Stimulated activated CD4-positive, alpha-beta T cell treated with anti-CD3 and anti-CD28 coated beads, Interleukin-1b, Interleukin-23, amount 100 ng/mL, for 48 hours (primary cell): ENCODE measurements at places on chromosomes 16 and 17.

GRCh38 chr16:58767581-58767980, 33.5 kb upstream of the GOT2 start:
- DNase-seq = no peak

- peak; percentile 73 for DNase-seq
Observed at GRCh38 chr17:5418858-5419355, 555 bp downstream of the NUP88 start.

- no peak for DNase-seq
Observed at GRCh38 chr16:79714440-79714839, 113.9 kb upstream of the MAF start.

GRCh38 chr17:13600475-13601321, 1.0 kb downstream of the HS3ST3A1 start:
- no peak for DNase-seq

- DNase-seq = no peak
Observed at GRCh38 chr16:85474621-85475217, 138.4 kb upstream of the GSE1 start.

GRCh38 chr16:50683689-50684374, 2.7 kb upstream of the SNX20 start:
- DNase-seq = peak; percentile 54

GRCh38 chr16:56424791-56425438, 430 bp downstream of the AMFR start:
- DNase-seq = peak; percentile 28

GRCh38 chr17:78910497-78911284, 7.7 kb upstream of the CEP295NL start:
- DNase-seq = no peak

GRCh38 chr17:78299049-78299448, 60.8 kb downstream of the SOCS3 start:
- no peak for DNase-seq

DNA sequence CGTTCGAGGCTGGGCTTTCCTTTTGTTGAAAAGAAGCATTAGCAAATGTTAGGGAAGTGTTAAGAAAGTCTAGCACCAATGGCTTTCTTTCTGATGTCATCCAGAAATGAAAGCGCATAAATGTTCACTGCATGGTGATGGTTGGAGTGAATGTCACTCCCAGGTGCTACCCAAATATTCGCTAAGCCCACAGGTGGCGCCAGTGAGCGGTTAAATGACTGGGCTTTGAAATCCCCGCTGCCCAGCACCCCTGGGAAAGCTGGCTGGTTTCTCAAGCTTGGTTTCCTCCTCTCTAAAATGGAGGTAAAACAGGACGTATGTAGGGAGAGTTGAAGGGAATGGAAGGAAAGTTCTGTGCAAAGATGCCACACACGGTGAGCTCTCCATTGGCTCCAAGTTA, 104.4 kb downstream of the IRX5 start:
- DNase-seq = peak; percentile 27

DNA sequence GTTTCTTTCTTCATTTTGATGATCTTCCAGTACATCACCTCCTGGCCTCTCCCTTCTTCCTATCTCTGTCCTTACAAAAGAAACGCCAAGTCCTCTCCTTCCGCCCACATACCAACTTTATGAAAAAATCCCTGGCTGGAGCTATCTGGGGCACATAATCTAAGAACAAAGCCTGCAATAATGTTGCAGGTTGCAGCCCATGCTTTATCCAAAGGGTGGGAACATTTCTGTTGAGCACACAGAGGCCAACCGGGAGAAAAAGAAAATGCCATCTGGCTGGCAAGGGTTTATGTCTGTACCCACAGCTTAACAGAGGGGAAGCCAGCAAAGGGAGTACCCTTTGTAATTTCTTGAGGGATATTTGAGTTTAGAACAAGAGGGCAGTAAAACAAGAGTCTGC, 409.6 kb downstream of the SOX9 start:
- no peak for DNase-seq

GRCh38 chr17:46836500-46836899, 14.9 kb upstream of the WNT9B start:
- no peak for DNase-seq

DNA sequence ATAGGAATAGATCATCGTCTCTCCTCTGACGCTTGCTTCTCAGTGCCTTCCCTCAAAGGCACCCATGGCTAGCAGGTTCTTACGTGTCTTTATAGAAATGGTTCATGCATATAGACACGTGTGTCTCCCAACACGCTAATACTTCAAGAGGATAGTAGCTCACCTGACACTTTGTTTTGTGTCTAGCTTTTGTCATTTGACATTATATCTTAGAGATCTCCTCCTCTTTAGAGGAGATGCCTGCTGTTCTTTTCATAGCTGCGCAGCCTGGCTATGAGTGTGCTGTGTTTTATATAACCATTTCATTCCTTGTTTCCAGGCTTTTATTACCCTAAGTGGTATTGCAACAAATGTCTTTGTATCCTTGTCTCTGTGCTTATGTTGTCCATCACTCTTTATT, 411.7 kb downstream of the CPPED1 start:
- DNase-seq = no peak

DNA sequence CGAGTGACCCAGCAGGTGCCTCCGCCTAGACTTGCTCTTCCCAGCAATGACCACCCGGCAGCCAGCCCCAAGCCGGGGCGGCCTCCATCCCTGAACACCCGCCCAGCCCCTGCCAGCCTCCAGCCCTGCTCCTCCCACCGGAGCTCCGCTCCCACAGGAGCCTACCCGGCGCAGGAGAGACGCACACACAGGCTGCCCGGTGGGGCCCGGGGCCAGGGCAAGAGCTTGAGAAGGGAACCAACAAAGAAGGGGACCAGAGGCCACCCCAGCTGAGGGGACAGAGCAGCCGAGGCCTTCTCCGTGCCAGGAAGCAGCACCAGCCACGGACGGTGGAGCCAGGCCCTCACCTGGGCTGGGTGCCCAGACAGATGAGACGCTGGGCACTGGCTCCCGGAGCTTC, 13.8 kb downstream of the PKD1 start:
- no peak for DNase-seq

- no peak for DNase-seq
Observed at GRCh38 chr17:78901806-78902205, 1.2 kb downstream of the CEP295NL start.

DNA sequence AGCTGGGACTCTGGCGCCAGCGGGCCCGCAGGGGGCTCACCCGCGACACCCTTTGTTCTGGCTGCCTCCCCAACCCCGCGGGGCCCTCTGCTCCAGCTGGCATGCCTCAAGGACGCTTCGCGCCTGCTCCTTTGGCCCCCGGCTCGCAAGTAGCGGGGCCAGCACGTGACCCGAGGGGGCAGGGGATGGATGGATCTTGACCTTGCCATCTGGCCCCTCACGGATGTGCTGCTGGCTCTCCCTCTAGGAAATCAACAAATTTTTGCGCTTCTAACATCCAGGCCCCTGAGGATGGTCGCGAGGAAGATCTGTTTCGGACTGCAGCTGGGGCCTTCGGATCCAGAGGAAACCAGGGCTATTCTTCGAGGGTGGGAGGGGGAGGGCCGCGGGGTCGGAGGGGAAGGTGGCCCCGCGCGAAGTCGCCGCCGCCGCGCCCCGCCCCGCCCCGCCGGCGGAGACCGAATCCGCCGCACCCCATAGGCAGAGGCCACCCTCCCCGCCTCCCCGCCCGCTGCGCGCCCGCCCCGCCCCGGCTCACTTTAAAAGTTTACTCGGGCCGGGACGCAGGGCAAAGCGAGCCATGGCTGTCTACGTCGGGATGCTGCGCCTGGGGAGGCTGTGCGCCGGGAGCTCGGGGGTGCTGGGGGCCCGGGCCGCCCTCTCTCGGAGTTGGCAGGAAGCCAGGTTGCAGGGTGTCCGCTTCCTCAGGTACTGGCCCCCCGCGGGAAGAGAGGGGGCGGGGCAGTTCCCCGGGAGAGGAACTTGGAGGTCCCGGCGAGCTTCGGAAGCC, at the start of gene ACSF2:
TSS of gene ACSF2 (plus strand) at position 537 of the 790 bp plus-strand sequence. CDS start at position 581, 44 bp downstream.
- peak; percentile 68 for DNase-seq

GRCh38 chr17:80453998-80454556, 22.3 kb downstream of the NPTX1 start:
- no peak for DNase-seq

DNA sequence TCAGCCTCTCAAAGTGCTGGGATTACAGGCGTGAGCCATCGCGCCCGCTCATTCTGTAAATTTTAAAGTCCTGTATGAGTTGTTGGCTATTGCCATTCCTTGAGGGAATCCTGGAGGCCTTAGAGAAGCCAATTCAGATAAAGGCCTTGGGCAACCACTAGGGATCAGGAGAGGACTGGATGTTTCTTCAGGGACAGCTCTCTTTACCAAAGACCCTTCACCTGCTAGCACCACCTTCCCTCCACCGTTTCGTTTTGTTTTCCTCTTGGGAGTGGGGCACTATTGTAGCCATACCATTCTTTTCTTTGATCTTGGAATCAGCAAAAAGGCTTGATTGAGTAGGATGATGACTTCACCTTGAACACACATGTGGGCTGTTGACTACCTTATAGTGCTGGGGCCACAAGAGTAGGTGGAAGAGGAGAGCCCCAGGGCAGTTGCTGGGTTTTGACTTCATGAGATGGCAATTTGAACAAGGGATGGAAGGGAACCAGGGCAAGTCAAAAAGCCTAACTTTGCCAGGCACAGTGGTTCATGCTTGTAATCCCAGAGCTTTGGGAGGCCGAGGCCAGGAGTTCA, 7.0 kb upstream of the ANKRD40CL start:
- no peak for DNase-seq

DNA sequence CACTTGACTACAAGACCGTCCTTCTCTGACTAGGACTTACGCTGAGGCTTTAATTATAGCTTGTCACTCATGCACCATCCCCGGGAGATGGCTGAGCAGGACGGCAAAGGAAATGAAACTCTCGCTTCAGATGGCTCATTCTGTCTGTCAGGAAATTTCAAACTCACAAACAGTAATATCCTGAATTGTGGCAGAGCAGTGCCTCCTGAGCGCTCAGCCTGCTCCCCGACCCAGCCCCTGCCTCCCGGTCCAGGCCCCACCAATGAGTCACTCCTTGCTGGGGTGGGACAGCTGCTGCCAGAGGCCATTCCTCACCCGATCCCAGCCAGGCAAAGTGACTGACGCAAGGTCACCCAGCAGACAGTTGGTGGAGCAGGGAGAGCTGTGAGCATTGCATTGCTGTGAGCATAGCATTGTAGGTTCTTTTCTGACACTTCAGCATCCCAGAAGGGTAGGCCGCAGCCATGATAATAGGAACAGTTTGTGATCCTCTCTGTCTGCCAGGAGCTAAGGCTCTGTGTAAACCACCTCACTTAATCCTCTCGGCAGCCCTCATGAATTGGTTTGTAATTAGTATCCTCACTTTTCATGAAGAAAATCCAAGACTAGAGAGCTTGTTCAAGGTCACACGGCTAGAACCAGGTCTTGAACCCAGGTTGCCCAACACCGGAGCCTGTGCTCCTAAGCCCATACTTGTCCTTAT, 20.9 kb downstream of the CCDC182 start:
- DNase-seq = no peak

DNA sequence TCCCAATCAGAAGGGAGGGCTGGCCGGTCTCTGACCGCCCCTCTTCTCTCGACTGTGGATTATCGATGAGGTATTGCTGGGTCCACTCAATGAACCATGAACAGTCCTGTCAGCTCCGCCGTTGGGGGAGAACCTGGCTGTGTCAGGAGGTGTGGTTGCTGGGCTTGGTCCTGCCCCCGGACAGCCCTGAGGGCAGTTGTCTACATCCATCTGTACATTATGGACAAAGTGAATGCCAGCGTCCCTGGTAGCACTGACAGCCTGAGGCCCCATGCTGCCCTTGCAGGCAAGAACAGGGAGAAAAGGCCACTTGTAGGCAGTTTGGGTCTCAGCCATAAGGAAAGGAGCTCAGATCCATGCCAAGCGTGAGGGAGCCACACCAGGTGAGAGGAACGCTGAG, 38.9 kb downstream of the ST3GAL2 start:
- no peak for DNase-seq

- no peak for DNase-seq
Observed at GRCh38 chr17:40553694-40554534, 11.4 kb downstream of the CCR7 start.

GRCh38 chr17:6408735-6409134, 26.2 kb downstream of the AIPL1 start:
- no peak for DNase-seq

DNA sequence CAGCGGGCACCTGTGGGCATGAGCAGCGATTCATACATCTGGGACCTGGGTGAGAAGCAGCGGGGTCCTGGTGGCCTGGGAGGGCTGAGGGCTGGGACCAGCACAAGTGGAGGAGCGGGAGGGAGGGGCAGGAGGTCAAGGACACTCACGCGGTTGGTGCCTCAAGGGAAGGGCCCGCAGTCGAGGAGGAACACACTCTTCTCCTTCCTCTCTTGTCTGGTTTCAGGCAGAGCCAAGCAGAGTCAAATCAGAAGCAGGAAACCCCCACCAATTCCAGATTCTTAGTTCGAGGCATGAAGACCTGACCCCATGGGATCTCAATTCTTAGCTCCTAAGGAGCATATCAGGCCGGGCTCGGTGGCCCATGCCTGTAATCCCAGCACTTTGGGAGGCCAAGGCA, 15.7 kb downstream of the DNAI2 start:
- DNase-seq = no peak

DNA sequence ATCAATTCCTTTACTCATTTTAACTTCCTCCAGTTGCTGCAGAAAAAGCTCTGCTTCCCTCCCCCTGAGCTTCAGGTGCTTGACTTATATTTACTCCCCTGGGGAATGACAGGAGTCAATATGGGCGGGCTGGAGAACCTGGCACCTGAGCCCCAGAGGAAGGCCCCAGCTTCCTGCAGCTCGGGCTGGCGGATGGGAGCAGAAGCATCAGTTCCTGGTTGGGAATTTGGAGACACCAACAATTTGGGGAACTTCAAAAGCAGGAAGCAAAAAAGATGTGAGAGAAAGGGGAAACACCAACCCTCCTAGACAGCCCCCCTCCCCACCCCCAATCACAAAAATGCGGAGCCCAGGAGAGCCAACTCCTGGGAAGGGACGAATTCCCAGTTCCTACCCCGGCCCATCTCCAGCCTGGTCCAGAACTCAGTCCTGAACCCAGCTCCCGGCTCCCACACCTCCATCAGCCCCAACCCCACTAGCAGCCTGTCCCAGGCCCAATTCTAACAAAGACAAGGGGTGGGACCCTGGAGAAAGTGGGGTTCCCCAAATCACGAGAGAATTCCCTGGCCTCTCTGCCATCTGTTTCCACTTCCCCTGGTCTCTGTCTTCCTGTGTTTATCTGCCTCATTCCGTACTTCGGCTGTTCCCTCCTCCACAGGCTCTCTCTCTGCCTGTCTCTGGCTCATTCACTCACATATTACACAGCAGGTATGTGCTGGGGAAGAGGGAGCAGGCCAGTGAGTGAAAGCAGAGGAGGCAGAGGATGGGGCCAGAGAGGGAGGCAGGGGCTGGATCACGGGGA, 16.2 kb upstream of the ASGR2 start:
- DNase-seq = no peak

DNA sequence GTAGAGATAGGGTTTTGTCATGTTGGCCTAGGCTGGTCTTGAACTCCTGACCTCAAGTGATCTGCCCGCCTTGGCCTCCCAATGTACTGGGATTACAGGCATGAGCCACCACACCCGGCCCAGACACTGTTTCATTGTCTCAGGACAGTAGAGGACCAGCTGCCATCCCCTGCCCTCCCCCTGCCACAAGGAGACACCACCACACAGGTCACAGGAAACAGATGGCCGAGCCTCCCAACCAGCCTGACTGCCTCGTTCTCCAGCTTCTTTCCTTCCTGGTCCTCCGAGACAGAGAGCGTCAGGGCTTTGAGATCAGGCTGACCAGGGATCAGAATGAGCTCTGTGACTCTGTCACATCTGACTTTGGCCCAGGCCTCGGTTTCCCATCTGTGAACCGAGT, 20.8 kb upstream of the RNPS1 start:
- DNase-seq = no peak
